ENCODE measurements at places on chromosomes 3 and 15.
A peak's percentile ranks its signal among the peaks of the same experiment; 100 is the strongest.

DNA sequence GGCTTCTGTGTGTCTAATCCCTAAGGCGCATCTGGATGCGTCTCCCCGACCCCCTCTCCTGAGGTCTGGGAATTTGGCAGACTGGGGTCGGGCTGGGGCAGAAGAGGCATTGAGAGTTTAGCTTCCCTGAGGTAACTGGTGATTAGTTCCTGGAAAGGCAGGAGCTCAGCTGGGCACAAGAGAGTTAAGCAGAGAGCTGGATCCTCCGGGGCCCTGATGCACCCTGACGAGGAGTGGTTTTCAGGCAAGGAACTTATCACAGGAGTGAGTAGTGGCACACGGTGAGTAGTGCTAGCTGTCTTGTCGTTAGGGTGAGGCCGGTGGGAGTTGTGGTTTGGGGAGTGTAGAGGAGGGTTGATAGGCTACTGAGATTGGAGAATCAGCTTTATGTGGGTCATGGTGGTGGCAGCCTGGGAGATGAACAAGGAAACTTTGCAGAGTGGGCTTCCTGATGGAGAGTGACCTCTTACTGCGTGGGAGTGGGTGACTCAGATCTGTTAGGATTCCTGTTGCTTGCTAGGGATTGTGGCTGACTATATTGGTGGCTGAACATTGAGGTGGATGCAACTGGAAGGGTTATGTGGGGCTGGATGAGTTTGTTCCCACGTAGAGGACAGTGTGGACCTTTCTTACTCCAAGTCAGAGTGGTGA is 897 bp downstream of the RAD54L2 start:
- no peak for DNase-seq

- DNase-seq: peak; percentile 88
Observed at GRCh38 chr15:57259568-57260040, 116.7 kb upstream of the CGNL1 start.

DNA sequence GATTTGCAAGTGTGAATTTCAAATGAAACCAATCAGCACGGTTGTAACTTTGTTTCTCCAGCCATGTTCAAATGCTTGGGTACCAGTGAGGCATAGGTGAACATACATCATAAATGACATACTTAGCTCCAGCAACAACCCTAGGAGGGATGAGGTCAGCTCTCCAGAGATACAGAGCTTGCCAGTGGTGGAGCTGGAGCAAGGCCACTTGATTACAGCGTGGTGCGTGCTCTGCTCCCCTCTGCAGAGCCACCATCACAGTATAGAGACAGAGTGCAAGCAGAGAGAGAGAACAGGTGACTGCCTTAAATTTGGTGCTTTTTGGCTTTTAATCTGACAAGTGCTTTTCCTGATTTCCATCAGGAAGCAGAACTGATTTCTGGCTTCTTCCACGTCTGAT is 275.1 kb downstream of the PDZRN3 start:
- DNase-seq: no peak

- no peak for DNase-seq
Observed at GRCh38 chr15:94287794-94288246, 56.5 kb downstream of the MCTP2 start.

GRCh38 chr15:68852461-68852860 is 31.8 kb upstream of the ANP32A start:
- DNase-seq: no peak

DNA sequence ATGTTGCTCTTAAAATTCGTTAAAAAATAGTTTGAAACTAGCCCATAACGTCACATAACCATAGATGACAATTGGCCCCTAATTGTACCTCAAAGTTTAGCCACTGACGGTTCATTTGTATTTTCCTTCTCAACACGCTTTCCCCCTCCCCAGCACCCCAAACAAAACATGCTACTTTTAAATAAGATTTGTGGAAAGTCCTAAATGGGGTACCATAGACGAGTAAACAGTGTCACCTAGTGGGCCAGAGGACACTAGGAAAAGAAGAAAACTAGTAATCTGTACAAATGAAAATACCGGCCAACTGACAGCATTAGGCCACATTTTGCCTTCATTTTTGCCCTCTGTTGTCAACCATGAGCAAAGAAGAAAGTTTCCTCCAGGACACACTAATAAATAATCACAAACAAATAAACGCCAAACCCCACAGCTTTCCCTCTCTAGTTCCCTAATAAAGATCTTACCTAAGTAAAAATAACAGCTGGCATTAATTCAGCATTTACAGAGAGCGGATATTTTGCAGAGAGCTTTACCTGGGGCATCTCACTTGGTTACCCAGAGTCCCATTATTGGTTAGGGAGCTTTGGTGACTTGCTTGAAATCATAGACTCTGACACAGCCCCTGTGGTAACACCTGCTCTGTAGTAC is 175.1 kb upstream of the ATP11B start:
- peak; percentile 49 for DNase-seq

- no peak for DNase-seq
Observed at GRCh38 chr3:189710620-189711402, 79.6 kb downstream of the TP63 start.

DNA sequence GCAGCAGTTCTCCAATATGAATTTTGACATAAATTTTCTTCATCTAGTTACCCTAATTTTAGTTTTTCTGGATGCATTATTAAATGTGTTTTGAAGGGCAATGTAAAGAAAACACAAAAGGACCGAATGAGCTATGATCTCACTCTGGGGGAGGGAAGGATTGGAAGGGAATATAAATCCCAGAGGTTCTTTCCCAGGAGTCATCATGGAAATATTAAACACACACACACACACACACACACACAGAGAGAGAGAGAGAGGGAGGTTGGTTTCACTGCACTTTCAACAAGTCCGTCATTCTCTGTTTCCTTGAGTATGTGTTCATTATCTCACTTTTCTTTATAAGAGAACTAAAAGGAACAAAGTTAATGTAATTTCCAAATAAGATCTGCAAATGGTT is 70.7 kb upstream of the DCBLD2 start:
- DNase-seq: no peak

DNA sequence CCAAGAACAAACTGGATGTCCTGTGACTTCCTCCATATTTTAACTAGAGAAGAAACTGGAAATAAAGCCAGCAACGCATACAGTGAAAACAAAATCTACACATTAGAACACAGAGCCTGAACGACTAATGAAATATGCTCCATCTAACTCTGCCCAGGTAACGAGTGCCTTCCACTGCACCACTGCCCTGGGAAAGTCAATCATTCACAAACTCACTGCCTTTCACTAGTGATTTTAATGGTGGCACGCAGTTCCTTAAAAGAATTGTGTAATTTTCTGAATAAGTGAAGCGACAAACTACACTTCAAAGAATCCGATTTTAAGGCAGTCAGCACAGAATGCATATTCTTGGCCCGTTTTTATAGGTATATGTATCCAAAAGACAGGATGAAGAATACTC is 416.0 kb downstream of the SHQ1 start:
- DNase-seq: no peak

DNA sequence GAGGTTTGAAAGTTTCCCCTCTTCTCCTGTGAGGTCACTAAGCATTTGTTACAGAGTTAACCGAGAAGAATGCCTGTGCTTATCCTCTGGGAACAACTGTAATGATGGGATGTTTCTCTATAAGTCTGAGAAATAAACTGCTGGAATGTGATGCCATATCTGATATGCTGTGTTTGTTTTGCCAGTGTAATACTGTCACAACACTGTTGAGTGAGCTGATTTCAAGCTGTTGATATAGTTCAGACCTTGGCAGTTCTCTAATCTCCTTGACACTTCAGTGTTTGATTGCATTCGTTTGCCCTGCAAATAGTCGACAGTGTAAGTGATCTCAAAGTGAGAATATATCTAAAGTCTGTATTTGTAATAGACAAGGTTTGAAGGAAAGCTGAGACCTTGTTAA is 73.3 kb downstream of the PTPRG start:
- no peak for DNase-seq

DNA sequence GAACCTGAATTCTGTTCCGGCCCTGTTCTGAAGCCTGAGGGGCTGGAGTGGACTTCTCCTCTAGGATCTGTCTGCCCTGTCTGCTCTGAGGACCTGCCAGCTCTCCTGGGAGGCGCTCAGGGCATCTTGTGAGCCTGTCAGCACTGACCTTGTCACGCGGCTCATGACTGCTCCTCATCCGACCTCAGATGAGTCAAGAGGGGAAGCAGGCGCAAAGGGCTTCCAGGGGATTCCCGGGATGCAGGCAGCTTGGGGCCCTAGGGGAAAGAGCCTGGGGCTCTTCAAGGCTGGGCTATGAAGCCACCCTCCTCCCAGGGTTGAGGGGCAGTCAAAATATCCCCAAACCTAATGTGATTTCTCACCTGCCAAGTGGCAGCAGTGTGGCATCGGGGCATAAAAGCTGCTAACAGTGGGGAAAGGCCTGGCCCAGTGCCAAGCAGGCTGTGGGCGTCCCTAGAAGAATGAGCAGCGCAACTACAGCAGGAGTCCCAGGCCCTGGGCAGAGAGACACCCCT is 27.6 kb upstream of the ANKDD1A start:
- no peak for DNase-seq

DNA sequence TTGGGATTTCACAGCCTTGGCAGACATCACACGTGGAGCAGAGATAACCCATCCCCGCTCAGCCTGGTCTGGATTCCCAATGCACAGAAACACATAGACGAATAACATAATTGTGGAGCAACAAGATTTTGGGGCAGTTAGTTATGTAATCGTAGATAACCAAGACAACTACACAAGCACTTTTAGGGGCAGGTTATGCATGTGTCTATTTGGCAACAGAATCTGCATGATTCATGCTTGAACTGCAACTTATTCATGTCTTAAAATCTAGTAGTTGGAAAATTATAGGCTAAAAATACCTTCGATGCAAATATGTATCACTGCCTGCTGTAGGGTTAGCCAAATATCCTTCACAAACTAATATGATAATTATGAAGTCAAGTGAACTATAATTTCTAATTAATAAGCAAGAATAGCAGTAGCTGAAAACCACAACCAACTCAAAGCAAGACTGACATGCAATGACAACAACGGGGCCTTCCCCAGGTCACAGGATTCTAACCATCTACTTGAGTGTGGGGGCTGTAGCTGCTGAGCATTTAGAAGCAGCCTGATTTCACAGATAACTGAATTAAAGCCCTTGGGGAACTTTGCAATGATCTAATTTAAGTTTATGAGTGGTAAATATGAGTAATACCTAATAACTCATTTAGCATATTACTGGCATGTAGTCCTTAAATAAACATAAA is 31.1 kb downstream of the DGKG start:
- DNase-seq: no peak

GRCh38 chr3:15223685-15224572 is 17.9 kb downstream of the CAPN7 start:
- peak; percentile 30 for DNase-seq

GRCh38 chr3:13214847-13215472 is 141.7 kb upstream of the IQSEC1 start:
- no peak for DNase-seq

DNA sequence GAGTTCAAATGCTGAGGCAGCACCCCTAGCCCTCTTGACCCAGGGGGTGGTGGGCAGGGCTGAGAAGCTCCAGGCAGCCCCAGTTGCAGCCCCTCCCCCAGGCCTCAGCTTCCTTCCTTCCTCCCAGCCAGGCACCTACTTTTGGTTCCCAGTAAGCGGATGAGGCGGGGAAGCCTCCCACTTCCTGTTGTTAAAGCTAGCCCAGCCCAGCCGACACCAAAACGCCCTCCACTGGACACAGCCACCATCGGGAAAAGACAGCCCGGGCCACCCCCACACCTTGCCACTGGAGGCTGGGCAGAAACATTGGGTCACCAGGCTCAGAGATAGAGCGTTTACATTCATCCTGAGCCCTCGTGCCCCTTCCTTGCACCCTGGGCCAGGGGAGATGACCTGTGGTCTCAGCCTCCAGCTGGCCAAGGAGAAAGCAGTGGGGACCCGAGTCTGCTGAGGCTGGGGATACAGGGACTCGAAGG is 3.5 kb downstream of the DUSP7 start:
- no peak for DNase-seq

- no peak for DNase-seq
Observed at GRCh38 chr15:74519311-74519710, 21.7 kb upstream of the ARID3B start.

GRCh38 chr3:195407531-195408409 is 35.0 kb downstream of the ACAP2 start:
- DNase-seq: no peak

DNA sequence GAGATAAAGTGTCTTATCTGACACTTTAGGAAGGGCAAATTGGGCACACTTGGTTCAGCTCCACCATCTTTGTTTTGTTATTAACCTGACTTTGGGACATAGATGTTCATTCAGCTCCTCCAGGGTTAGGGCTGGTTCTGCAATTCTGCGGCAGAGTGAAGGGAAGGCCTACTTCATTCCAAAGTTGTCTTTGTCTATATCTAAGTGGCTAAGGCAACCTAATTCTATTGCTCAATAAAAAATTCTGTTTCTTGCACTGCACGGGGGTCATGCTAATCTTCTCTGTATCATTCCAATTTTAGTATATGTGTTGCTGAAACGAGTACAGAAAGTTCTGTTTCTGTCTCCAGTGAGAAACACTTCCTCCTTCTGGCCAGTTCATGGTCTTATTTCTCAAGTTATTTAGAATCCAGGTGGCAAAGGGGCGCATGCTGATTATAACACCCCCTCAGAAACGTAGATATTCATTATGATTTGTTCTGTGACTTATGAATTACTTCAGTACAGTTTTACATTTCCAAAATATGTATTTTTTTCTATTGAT is 53.5 kb downstream of the PFN2 start:
- DNase-seq: no peak

DNA sequence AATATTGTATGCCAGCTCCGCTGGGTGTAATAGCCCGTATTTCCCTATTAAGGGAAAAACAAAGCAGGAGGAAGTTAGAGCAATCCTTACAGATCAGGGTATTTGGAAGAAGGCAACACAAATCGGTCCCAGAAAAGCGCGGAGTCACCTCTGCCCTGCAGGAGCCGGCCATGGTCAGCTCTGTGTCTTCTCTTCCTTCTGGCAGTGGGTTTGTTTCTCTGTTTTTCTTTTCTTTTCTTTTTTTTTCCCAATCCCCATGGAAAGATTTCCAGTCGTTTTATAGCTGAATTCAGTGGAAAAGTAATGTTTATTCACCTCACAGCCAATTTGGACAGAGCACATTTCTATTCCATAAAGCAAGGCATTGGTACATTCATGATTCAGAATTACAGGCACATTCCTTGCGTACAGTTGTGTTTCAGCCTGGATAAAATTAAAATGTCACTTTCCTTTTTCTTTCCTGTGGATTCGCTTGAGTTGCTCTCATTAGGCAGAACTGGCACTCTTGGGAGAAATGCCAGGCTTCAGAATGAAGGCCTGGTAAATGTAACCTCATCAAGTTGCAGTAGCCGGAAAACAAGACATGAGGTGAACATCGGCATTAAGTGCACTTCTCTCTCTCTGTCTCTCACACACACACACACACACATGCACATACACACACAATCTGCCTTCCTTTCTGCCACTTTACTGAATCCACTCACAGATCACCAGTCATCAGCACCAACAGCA is 204.5 kb upstream of the UBE2E1 start:
- DNase-seq: no peak

GRCh38 chr3:36394176-36394575 is 13.9 kb downstream of the STAC start:
- DNase-seq: no peak

- no peak for DNase-seq
Observed at GRCh38 chr3:123678108-123678511, 93.3 kb upstream of the HACD2 start.

GRCh38 chr15:63389902-63390670 is 8.4 kb upstream of the CA12 start:
- DNase-seq: peak; percentile 90

Data from NCI-H748 treated with DMSO at 0.1 percent for 48 hours (cell line).